Left kidney (tissue), 8 donors: ENCODE measurements at places on chromosomes 13 and 19. TPM values are rescaled to one million over a fixed set of nuclear protein-coding genes. Genes with fewer than 3 reads are reported as not detected.

Gene POSTN
- polyA plus RNA-seq = 330 TPM

Gene ZNF708
- polyA plus RNA-seq = 26.2 TPM

Gene TEX29
- 0.35 TPM for polyA plus RNA-seq

Gene TGFBR3L
- 0.42 TPM for polyA plus RNA-seq

Gene ZNF723
- polyA plus RNA-seq = 0.08 TPM

Gene SIGLEC7
- not detected for polyA plus RNA-seq

Gene ZNF433
- polyA plus RNA-seq = 23.1 TPM

GRCh38 chr19:29819986-29820385 lies 8.2 kb downstream of the CCNE1 start:
- no peak for DNase-seq

DNA sequence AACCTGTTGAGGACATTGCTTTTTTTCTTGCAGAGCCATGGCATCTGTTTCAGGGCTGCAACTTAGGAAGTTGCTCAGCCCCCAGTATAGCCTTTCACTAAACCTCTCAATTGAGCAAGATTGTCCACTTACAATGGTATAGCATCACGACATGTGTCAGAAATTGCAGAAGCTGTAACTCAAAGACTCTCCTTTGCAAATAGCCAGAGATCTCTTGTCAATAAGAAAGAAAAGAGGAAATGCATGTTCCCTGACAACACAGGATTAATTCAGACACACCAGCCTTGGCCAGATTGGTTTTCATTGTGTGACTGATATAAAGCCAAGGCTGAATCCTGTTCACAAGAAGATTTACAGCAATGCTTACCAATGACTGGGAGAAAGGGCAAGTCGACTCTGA lies 38.7 kb upstream of the CYSLTR2 start:
- DNase-seq = no peak

DNA sequence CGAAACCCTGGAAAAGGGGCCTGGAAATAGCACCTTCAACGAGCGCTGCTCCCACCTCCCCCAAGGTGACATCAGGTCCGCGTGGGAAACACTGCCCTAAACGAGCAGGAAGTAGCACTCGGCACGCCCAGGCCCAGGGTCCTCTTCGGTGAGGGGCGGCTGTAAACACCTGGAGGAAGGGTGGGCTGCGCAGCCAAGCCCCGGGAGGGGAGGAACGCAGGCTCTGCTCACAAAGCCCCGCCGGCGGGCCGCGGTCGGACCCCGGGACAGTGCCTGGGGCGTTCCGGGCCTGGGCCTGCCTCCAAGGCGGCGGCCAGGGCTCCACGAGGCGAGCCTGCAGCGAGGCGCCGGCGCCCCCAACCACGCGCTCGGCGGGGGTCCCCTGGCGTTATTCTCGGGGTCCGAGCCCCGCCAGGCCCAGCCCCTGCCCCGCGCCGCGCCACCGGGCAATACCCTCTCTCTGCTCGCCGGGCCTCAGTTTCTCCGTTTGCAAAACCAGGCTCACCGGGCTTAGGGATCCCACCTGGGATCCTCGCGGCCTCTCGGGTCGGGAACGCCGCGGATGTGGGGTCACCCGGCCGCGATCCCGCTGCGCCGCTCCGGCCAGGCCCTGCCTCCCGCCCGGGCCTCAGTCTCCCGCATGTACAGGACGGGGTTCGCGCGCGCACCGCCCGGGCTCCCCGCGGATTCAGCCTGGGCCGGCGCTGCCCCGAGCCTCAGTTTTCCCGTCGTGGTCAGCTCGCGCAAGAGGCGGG lies 630 bp downstream of the RNF126 start:
- DNase-seq = no peak

DNA sequence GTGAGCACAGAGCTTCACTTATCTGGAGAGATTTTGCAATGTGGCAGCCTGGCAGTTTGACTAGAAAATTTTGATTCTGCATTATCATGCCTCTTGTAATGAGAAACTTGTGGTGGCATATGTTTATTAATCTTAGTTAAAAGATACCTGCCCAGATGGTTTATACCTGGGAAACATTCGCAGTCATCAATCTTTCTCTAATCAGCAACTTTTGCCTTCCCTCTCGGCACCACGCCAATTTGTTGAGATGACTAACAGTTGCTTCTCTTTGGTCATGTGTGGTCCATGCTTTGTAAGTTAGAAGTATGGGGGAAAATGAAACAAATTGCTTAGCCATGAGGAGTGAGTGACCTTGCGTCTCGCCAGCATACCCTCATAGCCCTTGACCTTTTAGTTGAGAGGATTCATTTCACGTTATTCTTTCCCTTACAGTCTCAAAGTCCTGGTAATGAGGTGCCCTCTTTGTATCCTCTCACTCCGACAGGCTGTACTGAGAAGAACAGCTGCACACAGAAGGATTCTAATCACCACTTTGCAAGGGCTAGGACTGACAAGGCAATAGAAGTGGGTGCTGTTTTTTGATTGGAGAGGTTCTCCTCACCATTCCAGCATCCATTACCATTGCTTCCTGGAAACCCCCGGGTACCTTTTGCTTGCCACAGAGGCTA lies 201.4 kb downstream of the OXGR1 start:
- DNase-seq = no peak

DNA sequence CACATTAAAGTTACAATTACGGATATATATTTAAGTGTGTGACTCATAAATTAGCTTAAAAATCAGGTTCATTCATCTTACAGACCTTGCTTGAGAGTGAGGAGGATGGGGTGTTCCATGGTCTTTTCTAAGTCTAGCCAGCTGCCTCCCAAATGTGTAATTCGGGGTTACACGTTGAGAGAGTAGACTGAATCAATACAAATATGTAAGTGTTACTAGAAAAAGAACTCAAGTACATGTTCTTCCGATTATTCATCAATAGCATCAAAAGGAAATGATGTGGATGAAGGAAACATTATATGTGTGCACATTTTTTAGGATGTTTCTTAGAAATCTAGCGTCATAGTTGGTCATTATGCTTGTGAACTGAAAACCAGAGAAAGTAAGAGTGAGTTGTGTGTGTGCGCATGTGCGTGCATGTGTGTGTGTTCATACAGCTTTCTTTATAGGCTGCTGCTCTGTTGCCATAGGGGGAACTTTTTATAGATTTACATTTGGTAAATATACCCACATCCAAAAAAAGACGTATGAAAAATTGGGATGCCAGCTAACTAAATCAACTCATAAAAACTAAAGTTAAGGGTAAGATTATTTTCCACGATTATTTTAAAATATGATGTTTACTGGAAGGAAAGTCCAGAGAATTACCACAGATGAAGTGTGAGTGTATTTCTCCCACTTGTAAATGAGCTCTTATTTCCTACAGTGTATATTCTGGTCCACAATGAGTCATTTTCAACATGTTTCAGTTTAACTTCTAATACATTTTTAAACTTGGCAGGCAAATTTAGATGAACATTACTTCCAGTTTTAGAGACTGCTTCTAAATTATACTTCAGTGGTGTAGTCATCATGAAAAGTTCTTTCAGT lies 82.4 kb downstream of the PIBF1 start:
- DNase-seq = no peak

- DNase-seq = no peak
Measured at GRCh38 chr13:107803822-107804495, 411.4 kb downstream of the LIG4 start.

- DNase-seq = no peak
Measured at GRCh38 chr13:79044415-79044814, 361.6 kb downstream of the RBM26 start.

DNA sequence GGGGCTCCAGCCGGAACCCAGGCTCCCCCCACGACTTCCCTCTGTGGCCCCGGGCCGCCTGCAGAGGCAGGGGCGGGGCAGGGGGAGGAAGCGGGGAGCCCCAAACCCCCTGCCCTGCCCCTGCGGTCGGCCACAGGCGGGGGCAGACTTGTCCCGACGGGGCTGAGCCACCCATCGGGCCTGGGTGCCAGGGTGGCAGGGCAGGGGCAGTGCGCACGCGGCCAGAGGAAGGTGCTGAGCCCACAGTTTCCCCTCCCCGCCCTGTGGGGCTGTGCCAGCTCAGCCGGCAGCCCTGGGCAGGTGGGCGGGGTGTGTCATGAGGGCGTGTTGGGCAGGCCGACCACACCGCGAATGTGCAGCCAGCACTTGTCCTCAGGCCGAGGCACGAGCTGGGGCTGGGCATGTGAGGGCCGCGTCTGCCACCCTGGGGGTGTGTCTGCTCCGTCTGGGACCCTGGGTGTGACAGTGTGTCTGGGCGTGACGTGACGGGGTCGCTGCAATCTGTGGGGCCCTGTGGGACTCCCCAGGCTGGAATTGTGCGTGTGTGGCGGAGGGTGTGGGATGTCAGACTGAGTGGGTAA lies 17.7 kb downstream of the CCDC97 start:
- DNase-seq = no peak

GRCh38 chr19:39969266-39969665 lies 1.7 kb upstream of the PSMC4 start:
- DNase-seq = no peak

DNA sequence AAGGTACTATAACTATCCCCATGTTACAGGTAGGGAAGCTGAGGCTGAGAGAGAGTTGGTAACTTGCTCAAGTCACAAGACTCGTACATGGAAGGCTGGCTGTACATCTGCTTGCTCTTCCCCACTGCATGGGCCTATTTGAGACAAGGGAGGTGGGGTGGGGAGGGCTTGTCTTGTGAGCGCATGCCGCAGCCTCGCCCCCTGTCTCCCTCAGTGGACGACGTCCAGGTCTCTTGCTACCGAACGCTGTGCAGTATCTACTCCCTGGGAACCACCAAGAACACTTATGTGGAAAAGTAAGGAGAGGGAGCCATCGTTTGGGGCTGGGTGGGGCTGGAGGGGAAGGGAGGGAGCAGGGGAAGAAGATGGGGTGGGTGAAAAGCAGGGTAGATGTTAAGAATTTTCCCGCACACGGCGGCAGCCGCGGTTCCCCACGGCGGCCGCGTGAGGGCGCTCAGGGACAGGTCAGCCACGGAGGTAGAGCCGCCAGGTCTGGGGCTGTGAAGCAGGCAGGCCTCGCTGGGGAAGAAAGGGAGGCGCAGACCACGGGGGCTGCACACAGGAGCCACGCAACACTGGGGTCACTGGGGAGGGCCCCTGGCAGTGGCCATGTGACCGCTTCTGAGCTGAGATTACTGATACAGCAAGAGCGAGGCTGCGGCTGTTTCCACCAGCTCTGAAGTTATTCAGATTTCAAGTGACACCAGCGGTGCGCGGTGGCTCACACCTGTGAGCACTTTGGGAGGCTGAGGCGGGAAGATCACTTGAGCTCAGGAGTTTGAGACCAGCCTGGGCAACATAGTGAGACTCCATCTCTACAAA lies 81.5 kb downstream of the RYR1 start:
- peak; percentile 53 for DNase-seq

DNA sequence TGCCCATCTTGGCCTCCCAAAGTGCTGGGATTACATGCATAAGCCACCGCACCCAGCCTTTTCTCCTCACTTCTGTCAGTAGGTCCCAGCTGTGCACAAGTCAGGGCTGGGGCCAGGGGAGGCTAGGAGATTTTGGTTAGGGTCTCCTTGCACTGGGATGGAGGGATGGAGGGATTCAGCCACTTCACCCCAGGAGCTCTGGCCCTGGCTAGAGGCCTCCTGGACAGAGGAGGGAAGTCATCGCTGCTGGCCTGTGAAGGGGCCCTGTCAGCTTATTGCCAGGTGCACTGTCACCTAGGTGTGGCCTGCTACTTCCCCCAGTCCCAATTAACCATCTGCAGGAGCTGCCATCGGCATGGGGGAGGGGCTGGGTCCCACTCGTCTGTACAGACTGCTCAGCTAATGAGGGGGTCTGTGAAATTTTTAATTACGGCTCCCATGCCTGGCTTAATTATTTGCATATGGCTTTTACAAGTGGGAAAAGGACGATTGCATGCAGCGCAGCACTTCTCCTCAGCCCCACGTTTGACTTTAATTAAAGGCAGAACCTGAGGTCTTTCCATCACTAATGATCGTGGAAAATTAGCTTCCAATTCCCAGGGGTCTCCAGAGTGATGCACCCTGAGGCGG lies 52.4 kb downstream of the CHST8 start:
- no peak for DNase-seq

- no peak for DNase-seq
Measured at GRCh38 chr13:109517517-109517916, 268.9 kb downstream of the IRS2 start.

- DNase-seq = peak; percentile 14
Measured at GRCh38 chr19:48992581-48993174, 431 bp downstream of the GYS1 start.

DNA sequence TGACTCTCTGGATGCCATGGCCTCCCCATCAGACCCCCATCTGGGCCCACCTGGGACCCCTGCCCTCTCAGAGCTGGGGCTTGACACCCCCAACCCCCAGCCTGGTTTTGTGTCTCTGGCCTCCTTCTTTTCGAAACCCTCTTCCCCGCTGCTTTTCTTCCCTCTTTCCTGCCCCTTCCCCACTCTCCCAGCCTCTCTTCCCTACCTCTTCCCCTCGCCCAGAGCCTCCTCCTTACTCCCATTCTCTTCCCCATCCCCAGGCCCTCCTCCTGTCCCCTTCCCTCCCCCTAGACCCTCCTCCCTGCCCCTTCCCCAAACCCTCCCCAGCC lies 2.1 kb downstream of the TNFSF9 start:
- DNase-seq = no peak
